Fibroblast of mammary gland (primary cell): ENCODE measurements at places on chromosomes 3 and 15.

DNA sequence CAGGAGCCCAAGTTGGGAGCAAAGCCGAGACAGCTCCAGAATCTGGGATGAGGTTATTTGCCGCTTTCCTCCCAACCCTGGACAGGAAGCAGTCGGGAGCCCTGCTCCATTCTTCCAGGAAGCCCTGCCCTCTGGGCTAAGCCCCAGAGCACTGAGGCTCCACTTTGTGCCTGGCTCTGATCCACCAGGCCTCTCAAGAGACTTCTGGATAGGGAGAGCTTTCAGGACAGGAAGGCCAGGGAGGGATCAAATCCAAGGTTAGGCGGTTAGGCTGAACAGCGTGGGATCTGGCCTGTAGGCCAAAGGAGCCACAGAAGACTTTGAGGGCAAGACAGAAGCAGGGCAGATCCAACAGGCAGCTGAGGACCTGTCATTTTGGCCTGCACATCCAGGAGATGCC is 835 bp downstream of the STOML1 start:
- peak; percentile 88 for DNase-seq

DNA sequence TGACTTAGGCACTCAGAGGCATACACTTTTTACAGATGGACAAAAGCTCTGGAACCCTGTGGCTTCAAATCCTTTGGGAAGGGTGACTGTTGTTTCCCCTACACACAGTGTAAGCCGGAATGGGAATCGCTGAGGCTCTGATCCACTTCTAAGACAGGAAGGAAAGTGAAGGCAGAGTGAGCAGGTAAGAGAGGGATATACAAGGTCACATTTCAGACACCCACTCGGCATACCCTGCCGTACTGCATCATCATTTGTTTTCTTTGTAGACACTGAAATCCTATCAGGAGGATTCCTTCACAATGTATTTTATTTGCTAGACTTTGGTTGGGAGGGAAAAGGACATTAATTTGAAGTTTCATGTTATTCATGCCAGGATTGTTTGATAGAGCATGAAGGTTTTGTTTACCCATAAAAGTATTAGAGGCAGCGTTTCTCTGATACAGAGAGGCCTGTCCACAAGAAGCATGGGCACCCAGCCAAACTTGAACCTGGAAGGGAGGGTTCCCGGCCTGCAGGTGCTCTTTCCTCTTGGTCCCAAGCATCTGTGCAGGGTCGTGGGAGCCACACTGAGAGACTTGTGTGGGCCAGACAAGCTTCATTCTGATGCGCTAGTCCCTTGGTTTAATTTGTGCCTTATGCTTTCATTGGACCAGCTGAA is 21.9 kb upstream of the POLR2M start:
- DNase-seq = no peak

DNA sequence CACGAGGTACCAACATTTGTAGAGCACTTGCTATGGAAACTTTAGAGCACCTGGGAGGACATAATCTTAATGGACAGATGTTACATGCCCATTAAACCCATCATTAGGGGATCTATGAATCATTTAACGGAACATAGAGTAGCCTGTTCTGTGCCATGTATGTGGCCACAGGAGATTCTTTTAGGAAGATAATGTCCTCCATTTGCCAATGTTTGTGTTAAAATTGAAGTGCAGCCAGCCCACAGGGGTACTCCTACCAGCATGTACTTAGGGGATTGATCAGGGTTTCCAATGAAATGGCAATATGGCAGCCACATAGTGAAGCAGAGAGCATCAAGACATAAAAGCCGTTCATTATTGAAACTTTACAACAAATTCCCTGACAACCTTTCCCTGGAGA is 70.7 kb downstream of the TNIK start:
- no peak for DNase-seq

- no peak for DNase-seq
Measured at GRCh38 chr15:68606375-68606774, 27.6 kb downstream of the CORO2B start.

DNA sequence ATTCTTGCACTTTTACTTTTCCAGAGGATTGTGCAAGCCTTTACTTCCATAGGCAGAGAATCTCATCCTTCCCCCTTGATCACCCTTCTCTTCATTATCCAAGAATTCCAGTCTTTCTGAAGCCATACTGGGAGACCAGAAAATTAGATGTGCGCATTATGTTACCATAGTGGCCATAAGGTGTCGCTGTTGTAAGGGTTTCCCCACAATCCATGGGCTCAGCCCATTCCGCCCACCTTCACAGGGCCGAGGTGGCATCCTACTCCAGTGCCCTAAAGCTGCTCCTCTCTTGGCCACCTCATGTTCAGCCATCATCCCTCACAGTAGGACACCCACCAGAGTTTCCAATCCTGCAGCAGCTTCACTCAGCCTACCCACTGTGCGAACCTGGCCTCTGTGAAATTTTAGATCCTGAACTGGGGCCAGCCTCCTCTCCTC is 35.0 kb downstream of the CTSH start:
- DNase-seq = peak; percentile 55

GRCh38 chr15:63322541-63322940 is 45.1 kb downstream of the APH1B start:
- peak; percentile 45 for DNase-seq

GRCh38 chr15:40088929-40089755 is 19.5 kb downstream of the BMF start:
- no peak for DNase-seq

DNA sequence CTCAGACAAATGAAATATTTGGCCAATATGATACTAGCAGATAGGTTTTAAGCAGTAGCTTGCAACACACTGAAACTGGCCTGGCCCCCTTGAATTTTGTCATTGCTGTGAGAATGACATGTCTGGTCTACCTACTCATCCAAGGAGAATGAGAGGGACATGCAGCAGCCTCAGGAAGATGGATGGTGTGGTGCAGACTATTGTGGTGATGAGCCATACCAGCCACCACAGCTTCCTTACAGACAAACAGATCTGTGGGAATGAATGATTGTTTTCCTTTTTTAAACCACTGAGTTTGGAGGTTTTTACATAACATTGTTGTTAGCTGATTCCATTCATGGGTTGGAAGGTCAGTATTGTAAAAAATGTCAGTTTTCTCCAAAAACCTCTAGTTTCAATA is 133.7 kb upstream of the POU1F1 start:
- no peak for DNase-seq
